Mononuclear cell (primary cell): ENCODE measurements at places on chromosomes 12 and 14. TPM values are rescaled to one million over a fixed set of nuclear protein-coding genes. Genes with fewer than 3 reads are reported as not detected.

Gene ALG10
- 12.6 TPM for total RNA-seq

Gene SLC6A13
- total RNA-seq, result not detected

Gene EIF2S3B
- 19.1 TPM for total RNA-seq

Gene CCT2
- total RNA-seq, result 126 TPM

Gene SSTR1
- total RNA-seq, result not detected

Gene TOX4
- 51.1 TPM for total RNA-seq
